ENCODE measurements at places on chromosomes 2 and 18.

- DNase-seq, result no peak
These were observed 67.4 kb downstream of the BIN1 start for GRCh38 chr2:127039387-127040031.

- no peak for DNase-seq
These were observed 2139.8 kb upstream of the CELF4 start for GRCh38 chr18:39705362-39705761.

- DNase-seq, result no peak
These were observed 39.7 kb downstream of the FOSL2 start for GRCh38 chr2:28432362-28432761.

GRCh38 chr2:168731616-168732015 is 70.8 kb upstream of the NOSTRIN start:
- DNase-seq, result no peak

DNA sequence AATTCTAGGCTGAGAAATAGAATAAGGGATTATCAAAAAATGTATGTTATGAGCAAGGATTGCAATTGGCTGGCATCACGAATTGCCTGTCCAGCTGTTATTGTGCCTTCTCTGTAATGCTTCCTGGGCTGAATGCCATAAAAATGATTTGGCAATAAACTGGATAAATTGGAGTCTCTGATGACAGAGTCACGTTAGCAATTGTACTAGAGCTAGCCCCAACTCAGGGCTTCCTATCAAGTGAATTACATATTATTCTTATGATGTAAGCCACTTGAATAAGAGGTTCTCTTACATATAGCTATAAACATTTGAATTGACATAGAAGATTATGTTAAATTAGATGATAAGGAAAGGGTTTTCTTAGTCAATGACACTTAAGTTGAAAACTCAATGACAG is 607.5 kb upstream of the REG3G start:
- no peak for DNase-seq

GRCh38 chr2:73013936-73014335 is 57.6 kb downstream of the SFXN5 start:
- DNase-seq, result no peak

DNA sequence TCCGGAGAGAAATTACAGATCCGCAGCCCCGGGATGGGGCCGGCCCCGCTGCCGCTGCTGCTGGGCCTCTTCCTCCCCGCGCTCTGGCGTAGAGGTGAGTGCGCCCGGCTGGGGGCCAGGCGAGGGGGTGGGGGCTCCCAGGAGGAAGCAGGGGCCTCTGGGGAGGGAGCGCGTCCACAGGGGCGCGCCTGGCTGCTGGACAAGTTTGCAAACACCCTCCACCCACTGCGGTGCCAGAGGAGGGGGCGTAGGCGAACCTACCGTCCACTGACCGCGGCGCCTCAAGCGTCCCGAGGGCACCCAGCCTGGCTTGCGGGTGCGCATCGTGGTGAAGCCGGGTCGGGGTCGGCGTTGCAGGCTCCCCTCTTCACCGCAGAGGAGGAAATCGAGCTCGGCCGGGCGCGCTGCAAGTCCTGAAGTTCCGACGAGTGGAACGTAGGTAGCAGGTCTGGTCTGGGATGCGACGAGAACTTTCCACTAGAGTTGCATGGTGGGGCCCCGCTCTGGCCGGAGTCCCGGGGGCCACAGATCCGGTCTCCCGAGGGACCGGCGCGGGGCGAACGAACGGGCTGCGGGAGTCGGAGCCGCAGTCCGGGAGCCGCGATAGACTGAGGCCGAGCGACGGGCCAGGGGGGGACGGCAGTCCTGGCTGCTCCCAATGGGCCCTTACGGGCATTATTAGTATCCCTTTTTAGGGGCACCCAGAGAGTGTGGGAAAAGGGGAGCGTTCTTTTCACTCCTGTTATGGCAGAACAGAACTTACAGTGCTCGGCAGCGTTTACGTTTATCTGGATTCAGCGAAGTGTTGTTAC is 502 bp downstream of the MERTK start:
- DNase-seq, result no peak

GRCh38 chr2:200351815-200352214 is 45.3 kb downstream of the SPATS2L start:
- no peak for DNase-seq

DNA sequence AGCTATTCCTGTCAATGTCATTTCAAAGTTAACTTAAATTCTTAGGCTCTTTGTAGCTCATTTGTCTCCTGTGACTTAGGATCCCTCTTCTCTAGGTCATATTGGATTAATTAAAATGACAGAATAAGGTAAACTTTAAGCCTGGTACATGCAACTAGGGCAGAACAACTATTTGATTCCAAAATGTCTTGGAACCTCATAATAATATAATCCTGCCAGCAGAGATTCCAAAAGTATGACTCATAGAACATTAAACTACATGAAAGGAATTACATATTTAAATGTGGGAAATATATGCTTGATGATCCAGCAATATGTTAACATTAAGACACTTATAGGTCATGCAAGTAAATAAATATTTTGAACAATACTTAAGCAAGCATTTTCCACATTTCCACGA is 63.3 kb downstream of the COL3A1 start:
- no peak for DNase-seq

DNA sequence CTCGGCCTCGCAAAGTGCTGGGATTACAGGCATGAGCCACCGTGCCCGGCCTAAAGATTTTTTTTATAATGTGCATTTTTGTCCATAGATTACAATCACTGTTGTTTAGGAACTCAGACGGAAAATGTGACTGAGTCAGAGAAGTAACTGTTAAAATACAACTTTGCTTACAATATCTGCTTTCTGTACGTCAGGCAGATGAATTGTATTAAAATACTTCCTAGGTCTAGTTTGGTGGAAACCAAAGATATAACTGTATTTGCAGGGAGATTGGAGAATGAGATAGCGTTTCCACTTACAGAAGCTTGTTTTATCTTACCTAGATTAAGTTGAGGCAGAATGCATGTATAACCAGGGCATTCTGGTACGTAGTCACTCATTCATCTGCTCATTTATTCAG is 36.7 kb downstream of the ASAP2 start:
- DNase-seq, result no peak

- no peak for DNase-seq
These were observed 1101.2 kb downstream of the TSN start for GRCh38 chr2:122856696-122857095.

DNA sequence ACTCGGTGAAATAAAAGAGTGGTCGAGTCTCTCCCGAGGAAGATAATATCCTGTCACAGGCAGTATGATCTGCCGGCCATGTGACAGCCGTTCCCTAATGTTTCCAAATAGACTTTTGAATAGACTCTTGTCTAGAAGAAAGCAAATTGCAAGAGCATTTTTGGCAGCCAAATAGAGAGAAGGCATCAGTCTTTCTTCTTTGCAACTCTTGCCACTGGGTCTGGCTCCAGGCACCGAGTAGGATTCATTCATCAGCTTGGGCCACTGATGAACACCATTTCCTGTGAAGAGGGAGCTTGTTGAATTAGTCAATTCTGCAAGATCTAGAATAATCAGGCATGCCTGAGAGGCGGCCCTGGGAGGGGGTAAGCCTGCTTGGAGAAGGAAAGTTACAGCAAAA is 165.6 kb downstream of the KLHL29 start:
- no peak for DNase-seq

GRCh38 chr2:20838016-20838415 is 15.1 kb upstream of the LDAH start:
- no peak for DNase-seq

GRCh38 chr2:135775420-135775819 is 33.8 kb downstream of the UBXN4 start:
- DNase-seq, result no peak

- DNase-seq, result no peak
These were observed 48.3 kb downstream of the ZC3H15 start for GRCh38 chr2:186534406-186534805.

- DNase-seq, result no peak
These were observed 67.6 kb downstream of the SDC1 start for GRCh38 chr2:20157193-20157891.

DNA sequence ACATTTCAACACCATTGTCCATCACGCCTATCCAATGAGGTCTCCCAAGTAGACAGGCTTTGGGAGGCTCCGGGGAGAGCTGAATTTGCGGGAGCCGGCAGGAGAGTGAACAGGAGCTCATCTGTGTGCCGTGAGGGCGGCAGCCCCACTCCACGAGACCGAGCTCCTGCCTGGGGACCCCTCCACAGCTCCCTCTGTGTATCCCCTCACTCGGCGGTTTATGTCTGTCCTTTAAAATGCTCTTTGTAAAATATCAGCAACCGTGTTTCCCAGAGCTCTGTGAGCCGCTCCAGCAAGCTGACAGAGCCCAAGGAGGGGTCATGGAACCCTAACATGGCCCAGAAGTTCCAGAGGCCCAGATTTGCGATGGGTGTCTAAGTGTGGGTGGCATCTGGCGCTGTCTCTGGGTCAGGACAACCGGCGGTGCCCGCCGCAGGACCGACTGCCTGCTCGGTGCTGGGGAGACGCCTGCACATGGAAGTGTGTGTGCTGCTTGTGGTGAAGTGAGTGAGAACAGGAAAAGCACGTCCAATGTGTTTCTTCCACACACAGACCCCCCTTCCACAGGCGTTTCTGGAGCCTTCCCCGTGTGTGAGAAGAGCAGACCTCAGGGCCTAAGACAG is 34.8 kb downstream of the SLC66A2 start:
- peak; percentile 45 for DNase-seq

- no peak for DNase-seq
These were observed 65.1 kb downstream of the EDAR start for GRCh38 chr2:108923736-108924579.

- DNase-seq, result no peak
These were observed 1124.9 kb upstream of the ZEB2 start for GRCh38 chr2:145644820-145645302.

GRCh38 chr2:144159240-144159639 is 360.7 kb downstream of the ZEB2 start:
- no peak for DNase-seq

- DNase-seq, result no peak
These were observed 15.5 kb downstream of the CACNB4 start for GRCh38 chr2:152083202-152083875.

DNA sequence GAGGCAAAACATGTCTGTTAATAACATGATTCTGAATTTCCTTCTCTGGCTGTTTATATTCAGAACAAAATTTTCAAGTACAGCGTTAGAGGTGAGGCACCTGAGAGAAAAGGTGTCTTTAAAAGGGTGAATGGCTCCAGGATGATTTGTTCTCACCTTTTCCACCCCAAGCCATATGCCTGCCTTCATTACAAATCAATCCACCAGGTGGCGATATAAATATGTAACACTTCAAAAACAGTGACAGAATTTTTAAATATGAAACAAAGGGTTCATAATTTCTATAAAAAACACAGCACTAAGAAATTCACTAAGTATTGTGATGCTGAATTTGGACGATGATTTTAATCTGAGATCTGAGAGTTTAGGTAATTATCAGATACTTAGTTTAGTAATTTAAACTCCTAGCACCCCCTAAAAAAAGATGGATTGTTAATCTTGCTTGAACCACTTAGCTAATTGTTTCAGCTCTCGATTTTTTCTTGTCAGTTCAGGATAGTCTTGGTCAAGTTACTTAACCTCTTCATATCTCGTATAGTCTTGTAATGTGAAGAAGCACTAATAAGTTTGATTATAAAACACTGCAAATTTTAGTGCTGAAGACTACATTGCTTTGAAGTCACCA is 528.8 kb downstream of the CPS1 start:
- DNase-seq, result no peak

- no peak for DNase-seq
These were observed 12.1 kb downstream of the PTMA start for GRCh38 chr2:231720292-231720986.

DNA sequence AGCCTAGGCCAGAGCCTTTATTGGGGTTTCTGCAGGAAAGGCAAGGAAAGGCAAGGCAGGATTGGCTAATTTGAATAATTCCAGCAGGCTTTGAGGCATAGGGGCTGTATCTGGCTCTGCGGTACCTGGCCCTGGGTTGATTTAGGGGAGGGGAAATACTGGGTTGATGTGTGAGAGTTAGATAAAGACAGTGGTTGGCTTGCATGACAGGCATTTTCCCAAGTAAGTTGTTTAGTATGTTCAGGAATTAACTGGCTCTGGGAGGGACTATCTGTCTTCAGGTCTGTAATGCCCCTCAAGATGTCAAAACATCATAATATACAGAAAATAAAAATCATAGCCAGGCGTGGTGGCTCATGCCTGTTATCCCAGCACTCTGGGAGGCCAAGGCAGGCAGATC is 98.7 kb downstream of the UBR3 start:
- DNase-seq, result no peak

DNA sequence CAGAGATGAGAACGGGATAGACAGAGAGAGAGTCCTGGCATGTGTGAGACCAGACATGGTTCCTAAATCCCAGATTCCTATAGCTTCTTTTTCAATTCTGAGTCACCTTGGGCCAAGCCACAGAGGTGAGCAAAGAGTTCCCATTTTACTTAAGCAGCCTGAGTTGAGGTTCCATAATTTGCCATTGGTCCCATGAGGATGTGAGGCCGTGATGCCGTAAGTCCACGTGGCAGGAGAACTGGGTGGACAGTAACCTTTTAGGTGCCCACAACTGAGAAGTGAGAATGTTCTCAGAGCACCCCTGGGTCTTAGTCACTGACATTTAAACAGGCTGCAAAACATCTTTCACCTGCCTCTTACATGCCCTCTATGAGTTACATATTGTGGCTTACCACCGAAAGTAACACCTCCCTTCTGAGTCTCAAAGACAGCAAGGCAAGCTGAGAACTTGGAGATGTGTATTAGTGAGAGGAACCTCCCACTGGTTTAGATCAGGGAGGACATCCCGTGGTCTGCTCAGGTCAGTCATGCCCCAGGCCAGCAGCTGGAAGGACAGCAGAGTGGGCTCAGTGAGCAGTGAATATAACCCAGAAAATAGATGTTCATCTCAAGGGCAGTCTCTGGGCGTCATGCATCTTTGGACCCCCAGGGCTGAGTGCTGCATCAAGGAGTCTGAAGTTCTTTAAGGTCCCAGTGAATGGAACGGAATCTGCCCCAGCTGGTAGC is 127.9 kb upstream of the LGALSL start:
- no peak for DNase-seq

DNA sequence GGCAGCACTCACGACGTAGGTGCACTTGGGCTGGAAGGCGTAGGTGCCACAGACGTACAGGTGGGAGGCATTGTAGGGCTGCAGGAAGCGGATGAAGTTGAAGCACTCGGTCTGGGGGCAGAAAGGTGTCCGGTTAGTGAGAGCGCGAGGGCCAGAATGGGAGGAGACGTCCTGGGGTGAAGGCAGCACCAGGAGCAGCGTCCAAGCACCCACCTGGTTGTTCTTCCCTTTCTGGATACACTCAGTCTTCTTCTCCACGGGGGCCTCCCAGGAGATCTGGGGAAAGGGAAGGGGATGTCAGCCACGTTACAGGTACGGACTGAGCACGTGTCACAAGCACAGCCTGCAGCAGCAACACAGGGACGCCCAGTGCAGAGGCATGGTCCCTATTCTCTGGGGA is 4.2 kb downstream of the SEMA4C start:
- no peak for DNase-seq
